ENCODE measurements at places on chromosomes 11 and 22.
A peak's percentile ranks its signal among the peaks of the same experiment; 100 is the strongest.

- DNase-seq = no peak
These were observed 400.7 kb downstream of the TMEM135 start for GRCh38 chr11:87438416-87438815.

- no peak for DNase-seq
These were observed 27.6 kb upstream of the EXPH5 start for GRCh38 chr11:108620958-108621772.

GRCh38 chr11:64176751-64177150 is 9.2 kb upstream of the STIP1 start:
- DNase-seq = no peak

DNA sequence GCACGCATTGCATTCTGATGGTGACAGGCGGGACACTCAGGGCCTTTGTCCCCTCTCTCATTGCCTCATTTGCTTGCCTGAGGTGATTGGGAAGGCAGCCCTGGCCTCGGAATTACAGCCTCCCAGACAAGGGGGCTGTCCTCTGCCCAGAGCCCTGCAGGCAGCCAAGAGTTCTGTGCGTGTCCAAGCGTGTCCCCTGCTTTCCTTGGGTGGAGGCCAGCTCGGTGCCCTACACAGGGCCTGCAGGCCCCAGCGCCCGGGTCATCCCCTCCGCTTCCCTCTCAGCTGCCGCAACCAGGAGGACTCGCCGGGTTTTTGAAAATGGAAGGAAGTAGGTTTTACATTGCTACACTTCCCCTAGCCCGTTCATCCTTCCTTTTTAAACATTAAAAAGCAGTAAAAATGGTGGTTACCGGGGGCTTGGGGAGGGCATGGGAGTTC is 1.9 kb downstream of the GRAMD4 start:
- peak; percentile 78 for DNase-seq

- DNase-seq = no peak
These were observed 123.1 kb downstream of the MIAT start for GRCh38 chr22:26780521-26780920.

GRCh38 chr11:57240007-57240406 is 3.0 kb upstream of the APLNR start:
- no peak for DNase-seq

DNA sequence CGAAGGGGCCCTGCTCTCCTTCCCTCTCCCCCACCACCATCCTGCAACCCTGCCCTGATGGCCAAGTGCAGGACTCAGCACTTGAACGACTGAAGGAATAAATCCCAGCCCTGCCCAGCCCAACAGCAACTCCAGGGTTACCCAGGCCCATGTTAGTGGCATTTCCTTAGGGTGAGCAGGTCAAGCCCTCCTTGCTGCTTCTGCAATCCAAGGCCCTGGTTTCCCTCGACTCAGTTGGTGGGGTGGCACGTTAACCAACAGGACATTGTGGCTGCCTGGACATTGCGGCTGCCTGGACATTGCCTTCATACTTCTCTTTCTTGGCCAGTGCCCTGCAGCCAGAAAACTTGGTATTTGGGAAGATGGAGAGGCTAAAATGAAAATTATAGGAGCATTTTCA is 141.4 kb downstream of the TRIM29 start:
- DNase-seq = no peak

DNA sequence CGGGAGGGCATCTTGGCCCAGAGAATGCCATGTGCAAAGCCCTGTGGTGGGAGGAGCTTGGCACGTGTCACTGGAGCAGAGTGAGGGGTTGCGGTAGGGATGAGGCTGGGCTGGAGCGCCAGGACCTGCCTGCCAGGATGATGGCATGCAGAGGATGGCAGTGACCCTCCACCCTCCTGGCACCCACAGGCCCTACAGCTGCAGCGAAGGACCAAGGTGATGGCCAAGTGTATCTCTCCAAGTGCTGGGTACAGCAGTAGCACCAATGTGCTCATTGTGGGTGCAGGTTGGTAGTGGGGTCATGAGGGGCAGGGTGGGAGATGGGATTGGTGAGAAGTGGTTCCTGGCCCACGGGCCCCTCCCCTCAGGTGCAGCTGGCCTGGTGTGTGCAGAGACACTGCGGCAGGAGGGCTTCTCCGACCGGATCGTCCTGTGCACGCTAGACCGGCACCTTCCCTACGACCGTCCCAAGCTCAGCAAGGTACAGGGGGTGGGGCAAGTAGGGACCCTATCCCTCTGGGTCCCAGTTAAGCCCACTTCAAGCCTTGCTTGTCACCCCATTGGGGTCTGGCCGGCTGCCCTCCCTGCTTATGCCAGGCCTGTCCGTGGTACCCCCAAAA is 7.4 kb downstream of the AIFM3 start:
- DNase-seq = no peak

DNA sequence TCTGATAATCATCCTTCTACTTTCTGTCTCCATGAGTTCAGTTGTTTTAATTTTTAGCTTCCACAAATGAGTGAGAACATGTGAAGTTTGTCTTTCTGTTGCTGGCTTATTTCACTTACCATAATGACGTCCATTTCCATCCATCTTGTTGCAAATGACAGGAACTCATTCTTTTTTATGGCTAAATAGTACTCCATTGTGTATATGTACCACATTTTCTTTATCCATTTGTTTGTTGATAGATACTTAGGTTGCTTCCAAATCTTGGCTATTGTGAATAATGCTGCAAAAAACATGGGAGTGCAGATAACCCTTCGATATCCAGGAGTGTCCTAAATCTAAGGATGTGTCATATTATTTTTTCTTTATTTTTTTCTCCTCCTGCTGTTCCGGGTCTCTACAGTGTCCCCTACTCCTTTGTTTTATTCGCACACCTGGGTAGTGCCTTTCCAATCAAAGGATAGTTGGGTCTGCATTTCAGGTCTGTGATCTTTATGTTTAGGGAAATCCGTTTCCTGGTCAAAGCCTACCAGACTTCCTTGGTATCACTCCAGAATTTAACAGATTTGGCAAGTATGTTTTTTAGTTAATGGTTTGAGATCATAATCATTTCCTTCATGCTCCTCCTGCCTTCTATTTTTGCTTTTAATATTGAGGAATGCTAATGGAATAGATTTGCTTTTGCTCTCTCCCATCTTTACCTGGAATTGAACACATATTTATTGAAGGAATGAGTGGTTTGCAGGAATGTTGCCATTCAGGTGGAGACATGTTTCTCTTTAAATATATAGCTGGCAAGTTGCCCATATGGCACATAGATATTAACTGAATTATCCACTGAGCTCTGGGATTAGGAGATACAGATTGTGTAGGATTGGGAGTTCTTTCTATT is 53.7 kb downstream of the ARHGEF12 start:
- DNase-seq = no peak

GRCh38 chr11:111663820-111664219 is 61.6 kb downstream of the SIK2 start:
- peak; percentile 14 for DNase-seq

DNA sequence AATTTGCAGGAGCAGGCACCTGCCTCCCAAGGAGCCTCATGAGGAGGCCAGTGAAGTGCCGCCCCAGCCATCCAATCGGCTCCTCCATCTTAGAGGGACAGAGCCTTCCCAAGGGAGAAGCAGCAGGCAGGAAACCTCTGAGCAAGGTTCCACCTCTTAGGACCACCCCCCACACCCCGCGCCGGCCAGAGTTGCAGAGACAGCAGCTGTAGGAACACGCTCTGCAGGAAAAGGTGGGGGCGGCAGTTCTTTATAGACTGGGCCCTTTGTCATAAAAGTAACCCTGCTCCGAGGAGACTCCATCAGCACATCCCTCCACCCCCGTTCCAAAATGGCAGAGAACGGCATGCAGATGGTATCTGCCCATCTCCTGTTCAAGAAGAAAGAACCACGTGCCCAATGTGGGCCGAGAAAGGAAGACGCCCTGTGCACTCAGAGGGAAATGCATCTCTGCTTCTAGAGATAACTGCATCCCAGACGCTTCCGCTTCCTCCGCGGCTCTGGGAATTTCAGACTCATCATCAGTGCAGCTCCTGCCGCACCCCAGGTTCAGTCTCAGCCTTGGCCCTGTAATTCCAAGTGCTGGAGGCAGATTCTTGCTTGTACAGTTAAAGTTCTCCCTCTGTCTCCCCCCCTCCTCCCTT is 98.5 kb downstream of the SPATA19 start:
- DNase-seq = no peak

DNA sequence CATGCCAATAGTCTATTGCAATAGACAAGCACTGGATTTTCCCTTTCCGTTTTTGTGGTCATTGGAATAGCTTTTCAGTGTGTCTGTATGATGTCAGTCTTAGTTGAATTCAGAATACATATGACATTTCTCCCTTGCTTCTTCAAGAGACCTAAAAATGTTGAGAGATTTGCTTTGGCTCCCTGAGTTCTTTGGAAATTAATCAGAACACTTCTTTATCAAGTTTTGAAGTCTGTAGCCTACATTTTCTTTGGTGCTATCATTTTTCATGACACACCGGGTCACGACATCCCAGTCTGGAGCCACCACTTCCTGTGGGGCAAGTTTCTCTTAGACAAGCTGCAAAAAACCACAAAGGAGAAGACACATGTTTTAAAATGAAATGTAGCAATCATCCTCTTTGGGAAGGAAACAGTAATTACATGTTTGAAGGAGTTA is 847.1 kb downstream of the OPCML start:
- DNase-seq = peak; percentile 17

- DNase-seq = peak; percentile 70
These were observed at the start of gene HMOX1 for GRCh38 chr22:35380537-35381423. Gene HMOX1 (plus strand): TSS chr22:35381096. CDS start chr22:35381174, 78 bp downstream.

- DNase-seq = no peak
These were observed 11.6 kb upstream of the OLFML1 start for GRCh38 chr11:7473717-7474116.

DNA sequence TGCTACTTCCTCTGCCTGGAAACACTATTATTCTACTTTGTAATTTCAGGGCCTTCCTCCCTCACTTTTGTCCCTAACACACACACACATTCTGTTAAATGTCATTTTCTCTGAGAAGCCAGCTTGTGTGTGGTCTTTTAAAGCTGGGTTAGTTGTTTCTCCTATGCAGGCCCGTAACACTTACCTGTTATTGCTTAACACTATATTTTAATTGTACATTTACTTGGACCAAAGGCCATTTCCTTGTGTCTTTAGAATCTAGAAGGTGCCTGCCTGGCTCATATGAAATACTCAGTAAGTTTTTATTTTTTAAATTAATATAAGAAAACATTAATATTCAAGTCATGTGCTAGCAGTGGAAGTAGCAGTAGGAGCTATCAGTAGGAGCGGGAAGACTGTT is 30.6 kb downstream of the FAR1 start:
- no peak for DNase-seq

DNA sequence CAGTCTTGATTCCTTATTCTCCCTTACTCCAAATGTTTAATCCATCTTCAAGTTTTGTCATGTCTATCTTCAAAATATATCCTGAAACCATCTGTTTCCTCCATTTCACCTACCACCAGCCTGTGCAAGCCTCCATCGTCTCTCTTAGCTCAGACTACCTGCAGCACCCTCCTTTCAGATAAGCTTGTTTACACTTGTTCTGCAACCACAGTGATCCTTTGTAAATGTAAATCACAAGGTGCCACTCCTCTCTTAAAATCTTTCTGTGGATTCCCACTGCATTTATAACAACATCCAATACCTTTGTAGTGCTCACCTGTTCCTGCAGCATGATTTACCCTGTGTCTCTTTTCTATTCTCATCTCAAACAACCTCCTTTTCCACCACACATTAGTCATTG is 31.8 kb upstream of the GPR83 start:
- DNase-seq = no peak

All from KBM-7 (cell line).